ENCODE measurements at places on chromosomes 3 and 15.

DNA sequence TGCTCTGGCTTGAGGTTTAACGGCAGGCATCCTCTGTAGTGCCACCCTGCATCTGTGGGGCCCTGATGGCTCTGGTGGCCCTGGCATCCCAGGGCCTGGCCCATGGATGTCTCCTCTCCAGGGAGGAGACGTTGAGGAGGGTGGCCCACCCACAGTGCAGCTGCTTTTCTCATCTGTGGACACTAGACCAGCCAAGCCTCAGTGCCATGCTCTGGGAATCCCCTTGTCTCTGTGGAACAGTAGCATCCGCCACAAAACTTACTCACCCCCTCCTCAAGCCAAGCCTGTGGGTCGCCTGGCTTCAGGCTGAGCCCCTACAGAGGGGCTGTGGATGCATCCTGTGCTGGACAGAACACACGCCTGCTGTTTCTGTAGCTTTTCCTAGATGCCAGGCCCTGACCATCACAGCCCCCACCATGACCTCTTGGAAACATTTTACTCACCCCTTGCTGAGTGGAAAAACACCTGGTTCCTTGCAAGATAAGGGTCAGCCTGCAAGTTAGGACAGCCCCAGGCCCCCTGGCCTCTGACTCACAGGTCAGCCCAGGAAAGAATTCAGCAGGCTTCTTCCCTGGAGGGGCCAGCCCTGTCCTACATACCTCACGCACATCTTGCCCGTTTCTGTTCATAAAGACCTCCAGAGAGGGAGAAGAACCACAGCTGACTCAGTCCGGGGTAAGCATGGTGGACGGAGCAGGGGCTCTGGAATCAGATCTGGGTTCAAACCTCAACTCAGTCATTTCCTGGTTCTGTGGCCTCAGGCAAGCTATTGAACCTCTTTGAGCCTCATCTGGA is 19.0 kb downstream of the PAK6 start:
- no peak for DNase-seq

DNA sequence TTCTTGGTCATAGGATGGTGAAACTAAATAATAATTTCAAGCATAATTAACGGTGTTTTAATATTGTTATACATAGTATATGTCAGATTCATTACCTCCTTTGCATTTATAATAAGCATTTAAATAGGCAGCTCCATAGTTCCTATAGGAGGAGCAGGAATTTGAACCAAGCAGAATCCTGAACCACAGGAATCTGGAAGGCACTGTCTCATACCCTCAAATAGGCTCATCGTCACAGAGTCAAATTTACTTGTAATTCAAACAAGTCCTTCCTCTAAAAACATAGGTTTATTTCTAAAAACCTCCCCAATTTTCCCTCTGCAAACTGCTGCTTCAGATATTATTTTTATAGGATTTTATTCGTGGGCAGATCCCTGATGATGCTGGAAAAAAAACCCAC is 376.3 kb upstream of the ARHGEF26 start:
- no peak for DNase-seq

- no peak for DNase-seq
Observed at GRCh38 chr3:159929171-159930141, 59.2 kb upstream of the IL12A start.

GRCh38 chr15:55827204-55827603 is 84.3 kb upstream of the PRTG start:
- no peak for DNase-seq

GRCh38 chr3:56131974-56132590 is 336.2 kb downstream of the ERC2 start:
- DNase-seq: no peak

DNA sequence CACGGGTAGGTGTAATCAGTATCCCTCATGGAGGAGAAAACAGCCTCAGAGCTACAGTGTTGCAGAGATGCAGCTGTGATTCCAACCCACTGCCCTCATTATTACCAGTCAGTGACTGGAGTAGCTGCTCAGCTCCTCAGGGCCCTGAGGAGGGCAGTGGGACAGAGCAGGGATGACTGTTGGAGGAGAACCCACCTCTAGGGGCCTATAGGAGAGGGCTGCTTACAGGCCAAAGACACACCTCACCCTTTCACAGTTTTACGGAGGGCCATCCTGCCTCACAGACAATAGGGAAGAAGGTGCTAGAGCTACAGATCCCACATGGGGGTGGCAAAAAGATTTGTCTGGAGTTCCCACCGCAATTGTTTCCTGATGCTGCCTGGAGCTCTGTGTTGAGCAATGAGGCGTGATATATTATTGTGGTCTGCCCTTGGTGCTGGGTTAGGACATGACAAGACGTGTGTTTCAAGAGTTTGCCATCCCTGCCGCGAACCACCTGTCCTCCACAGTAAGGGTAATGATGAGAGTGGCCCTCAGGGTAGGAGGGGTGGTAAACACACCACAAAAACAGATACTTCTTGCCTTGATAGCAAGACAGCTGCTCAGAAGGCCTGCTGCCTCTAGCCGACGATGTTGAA is 140.5 kb upstream of the TPM1 start:
- no peak for DNase-seq

DNA sequence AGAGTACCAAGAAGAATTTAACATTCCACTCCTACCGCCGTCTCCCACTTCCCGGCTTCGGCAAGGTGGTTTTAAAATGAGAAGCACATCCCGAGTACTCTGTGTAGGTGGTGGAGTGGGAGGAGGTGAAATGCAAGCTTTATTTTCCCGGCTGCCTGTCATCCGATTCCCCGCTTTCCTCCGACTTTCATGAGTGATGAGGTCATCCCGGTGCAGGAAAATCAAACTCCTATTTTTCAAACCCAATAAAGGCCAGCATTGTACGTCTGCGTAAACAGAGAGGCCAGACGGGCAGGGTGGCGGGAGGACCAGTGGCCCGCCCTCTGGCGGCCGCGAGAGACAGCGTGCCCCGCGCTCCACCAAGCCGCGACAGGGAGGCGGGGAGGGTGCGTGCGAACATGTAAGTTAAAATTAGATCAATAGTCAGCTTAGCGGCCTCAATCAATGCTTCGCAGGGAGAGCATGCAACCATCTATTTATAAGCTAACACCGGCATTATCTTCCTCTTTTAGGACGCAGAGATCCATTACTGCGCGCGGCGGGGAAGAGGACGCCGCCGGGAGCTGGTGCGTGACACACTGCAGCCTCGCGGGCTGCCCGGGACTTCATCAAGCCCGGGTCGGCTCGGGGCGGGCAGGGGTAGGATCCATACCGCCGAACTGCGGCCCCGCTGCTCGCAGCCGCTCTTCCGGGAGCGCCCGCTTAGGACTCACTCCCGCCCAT is 163.3 kb downstream of the CD47 start:
- peak; percentile 60 for DNase-seq

GRCh38 chr15:87572381-87572910 is 684.1 kb downstream of the NTRK3 start:
- DNase-seq: no peak

DNA sequence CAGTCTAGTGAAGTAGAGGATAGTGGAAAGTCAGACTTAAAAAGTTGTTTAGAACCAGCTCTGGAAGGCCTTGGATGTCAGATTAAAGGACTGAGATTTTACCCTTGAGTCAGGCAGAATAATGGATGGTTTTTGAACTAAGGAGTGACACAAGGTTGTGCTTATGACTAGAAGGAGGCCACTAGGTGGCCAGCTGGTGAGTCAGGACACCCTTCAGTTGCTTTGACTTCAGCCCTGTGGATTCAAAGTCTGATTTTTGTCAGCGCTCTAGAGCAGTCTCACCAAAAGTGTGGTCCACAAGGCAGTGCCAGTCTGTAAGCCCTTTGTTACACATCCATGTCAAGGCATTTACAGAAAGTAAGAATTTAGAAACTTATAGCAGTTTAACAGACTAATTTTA is 3.8 kb upstream of the GABPB1 start:
- DNase-seq: no peak

DNA sequence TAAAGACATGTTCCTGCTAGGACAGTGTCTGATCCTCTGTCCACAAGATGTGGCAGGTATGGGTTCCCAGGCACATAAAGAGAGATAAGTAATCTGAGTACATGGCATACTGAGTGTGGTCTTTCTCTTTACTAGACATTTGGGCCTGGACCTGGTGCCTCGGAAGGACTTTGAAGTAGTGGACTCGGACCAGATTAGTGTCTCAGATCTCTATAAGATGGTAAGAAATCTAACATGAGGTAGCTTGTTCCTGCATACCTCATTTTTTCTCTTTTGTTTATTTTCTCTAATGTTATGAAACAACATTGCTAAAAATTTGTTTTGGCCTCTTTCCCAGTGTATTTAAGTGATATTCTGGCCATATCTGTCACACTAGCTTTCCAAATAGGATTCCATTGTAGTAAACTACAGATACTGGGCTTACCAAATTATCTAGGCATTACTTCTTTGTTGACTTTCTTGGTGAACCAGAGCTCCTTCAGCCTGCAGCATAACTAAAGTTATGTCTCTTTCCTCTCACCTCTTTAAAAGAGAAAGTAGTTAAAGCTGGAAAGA is 309.8 kb upstream of the MANF start:
- no peak for DNase-seq

- no peak for DNase-seq
Observed at GRCh38 chr15:90686435-90687218, 30.5 kb upstream of the BLM start.

- DNase-seq: no peak
Observed at GRCh38 chr15:100335335-100335999, 6.3 kb downstream of the ADAMTS17 start.

DNA sequence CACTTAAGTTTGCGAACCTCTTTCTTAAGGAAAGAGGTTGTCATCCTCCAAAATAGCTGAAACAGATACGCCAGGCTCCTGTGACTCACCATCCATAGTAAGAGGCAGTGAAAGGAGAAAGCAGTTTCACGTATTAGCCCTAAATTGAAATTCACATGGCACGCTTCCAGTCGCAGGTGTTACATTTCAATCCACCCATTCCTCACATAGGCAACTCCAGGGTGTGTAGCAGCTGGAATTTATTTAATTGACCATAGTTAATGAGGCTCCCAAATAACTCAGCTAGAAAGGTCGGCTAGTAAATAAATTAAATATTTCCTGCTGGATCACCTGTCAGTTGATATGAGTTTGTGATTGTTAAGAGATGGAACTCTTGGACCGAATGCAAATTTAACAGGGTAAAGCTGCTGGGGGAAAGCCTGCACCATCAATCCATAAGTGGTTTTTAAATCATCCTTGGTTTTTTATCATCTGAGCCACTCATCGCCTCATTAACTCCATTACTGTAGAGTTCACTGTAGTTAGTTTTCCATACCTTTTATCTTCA is 19.6 kb downstream of the NSUN3 start:
- DNase-seq: no peak

GRCh38 chr15:51624022-51624421 is 1.5 kb upstream of the DMXL2 start:
- DNase-seq: no peak

DNA sequence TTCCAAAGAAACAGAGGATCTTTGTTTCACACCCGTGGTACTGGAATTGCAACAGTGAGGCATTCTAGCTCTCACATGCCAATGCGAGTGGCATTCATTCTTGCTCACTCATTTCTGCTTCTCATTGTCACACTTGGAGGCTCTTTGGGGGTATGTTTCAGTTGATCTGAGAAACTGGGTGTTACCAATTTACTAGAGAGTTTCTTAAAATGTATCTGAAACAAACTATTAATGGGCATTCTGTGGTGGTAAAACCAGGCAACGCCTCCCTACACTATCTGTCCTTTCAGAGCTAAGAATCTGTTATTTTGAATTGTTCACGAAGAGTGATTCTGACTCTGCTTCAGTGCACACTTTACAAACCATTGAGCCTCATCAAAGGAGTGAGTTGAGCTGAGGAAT is 140.6 kb upstream of the BHLHE40 start:
- DNase-seq: no peak

GRCh38 chr3:37986479-37987314 is 3.9 kb upstream of the VILL start:
- no peak for DNase-seq

DNA sequence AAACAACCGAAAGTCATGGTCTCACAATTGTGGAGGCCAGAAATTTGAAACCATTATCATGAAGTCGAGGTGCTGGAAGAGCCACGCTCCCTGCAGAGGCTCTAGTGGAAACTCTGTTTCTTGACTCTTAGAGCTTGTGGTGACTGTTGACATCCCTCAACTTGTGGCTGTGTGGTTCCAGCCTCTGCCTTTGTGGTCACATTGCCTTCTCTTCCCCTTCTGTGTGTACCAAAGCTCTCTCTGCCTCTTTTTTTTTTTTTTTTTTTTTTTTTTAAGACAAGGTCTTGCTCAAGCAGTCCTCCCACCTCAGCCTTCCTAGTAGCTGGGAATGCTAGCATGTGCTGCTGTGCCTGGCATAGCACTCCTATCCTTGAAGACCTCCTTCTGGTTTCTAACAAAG is 48.7 kb upstream of the CRTC3 start:
- no peak for DNase-seq

DNA sequence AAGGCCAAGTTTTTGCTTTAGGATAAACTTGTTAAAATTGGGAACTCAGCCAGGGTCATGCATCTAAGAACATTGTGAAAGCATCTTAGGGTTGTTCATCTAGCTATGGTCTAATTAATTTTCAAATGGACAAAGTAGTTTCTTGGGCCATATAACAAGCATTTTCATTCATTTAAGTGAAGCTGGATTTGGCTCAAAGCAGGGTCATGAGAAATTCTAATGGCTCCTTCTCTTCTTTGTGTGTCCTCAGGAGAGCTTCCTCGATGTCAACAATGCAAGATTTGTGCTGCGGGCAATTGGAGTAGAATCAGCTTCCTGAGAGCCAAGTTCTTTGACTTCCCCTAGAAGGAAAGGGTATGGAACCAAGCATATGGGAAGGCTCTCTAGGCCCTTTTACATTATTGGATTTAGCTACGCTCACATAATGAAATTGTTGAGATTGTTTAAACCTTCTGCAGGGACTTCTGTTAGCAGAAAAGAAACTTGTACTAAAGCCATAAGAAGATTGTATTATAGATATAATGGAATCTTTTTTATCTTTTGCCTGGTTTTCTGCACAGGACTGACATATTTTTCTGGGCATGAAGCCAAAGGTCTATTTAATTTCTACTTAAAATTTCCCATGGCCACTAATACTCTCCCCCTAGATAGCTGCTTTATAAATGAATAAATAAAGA is 1.8 kb upstream of the SAMMSON start:
- no peak for DNase-seq

DNA sequence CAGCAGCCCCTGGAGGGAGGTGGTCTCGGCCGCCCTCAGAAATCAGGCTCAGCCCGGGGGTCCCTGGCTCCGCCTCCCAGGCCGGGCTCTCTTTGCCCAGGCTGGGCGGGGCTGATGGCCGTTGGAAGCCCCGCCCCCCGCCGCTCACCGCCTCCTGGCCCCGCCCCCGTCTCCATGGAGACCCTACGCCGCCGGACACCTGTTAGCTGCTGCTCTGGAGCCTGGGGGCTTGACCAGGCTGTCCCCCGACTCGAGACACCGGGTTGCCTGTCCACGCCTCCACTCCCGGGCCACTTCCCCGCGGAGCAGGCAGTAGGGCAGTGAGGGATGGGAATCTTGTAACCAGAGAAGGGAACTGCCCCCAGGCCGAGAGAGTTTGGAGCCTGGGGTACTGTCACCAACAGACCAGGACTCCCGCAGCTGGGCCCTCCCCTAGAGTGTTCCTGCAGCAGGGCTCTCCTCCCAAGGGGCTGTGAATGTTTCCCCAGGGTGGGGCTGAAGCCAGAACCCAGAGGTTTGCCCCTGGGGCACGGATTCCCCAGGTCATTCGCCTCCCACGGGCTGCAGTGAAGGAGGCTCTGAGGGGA is 27.8 kb upstream of the RPL32 start:
- no peak for DNase-seq

- DNase-seq: no peak
Observed at GRCh38 chr15:65330934-65331645, 26.6 kb downstream of the RNU5B-1 start.
